ENCODE measurements at places on chromosomes 7 and 10. TPM values are rescaled to one million over a fixed set of nuclear protein-coding genes. Genes with fewer than 3 reads are reported as not detected.

The FFAR4 gene
- total RNA-seq = not detected

The C10orf62 gene
- total RNA-seq = not detected

The CAV1 gene
- 656 TPM for total RNA-seq

The CH25H gene
- 83.4 TPM for total RNA-seq

The NKX2-3 gene
- not detected for total RNA-seq

The PHYHIPL gene
- total RNA-seq = not detected

The SLC26A4 gene
- total RNA-seq = 0.24 TPM

The GUSB gene
- 18.7 TPM for total RNA-seq

The ALOX5 gene
- not detected for total RNA-seq

The POLL gene
- total RNA-seq = 17.5 TPM

The EMX2 gene
- 8.1 TPM for total RNA-seq

The MSMB gene
- not detected for total RNA-seq

The PILRB gene
- total RNA-seq = 10.7 TPM

The NOD1 gene
- total RNA-seq = 12.2 TPM

The LGI1 gene
- 0.12 TPM for total RNA-seq

The NPY4R gene
- total RNA-seq = not detected

The IFIT1B gene
- under 0.01 TPM for total RNA-seq

The ANKIB1 gene
- total RNA-seq = 71.7 TPM

The GJD4 gene
- total RNA-seq = 0.16 TPM

The CYP3A4 gene
- total RNA-seq = not detected

The WNT8B gene
- not detected for total RNA-seq

The HOXA13 gene
- total RNA-seq = not detected

The CYP26C1 gene
- total RNA-seq = 0.16 TPM

The PILRA gene
- total RNA-seq = 0.36 TPM

The CLDN4 gene
- 0.16 TPM for total RNA-seq

The PRKCQ gene
- 0.16 TPM for total RNA-seq

The CWF19L1 gene
- 16.2 TPM for total RNA-seq

The ANKRD30A gene
- not detected for total RNA-seq

The NACAD gene
- 3.5 TPM for total RNA-seq

The ANLN gene
- 17.0 TPM for total RNA-seq

The GNGT1 gene
- total RNA-seq = not detected

The LOXL4 gene
- total RNA-seq = 93.3 TPM
